ENCODE measurements at places on chromosomes 4 and X.
A peak's percentile ranks its signal among the peaks of the same experiment; 100 is the strongest.

- no peak for DNase-seq
Observed at GRCh38 chrX:13551610-13552009, 17.8 kb upstream of the EGFL6 start.

- DNase-seq = no peak
Observed at GRCh38 chr4:186030795-186031194, 38.2 kb upstream of the TLR3 start.

- no peak for DNase-seq
Observed at GRCh38 chrX:120269373-120270035, 18.9 kb downstream of the ZBTB33 start.

DNA sequence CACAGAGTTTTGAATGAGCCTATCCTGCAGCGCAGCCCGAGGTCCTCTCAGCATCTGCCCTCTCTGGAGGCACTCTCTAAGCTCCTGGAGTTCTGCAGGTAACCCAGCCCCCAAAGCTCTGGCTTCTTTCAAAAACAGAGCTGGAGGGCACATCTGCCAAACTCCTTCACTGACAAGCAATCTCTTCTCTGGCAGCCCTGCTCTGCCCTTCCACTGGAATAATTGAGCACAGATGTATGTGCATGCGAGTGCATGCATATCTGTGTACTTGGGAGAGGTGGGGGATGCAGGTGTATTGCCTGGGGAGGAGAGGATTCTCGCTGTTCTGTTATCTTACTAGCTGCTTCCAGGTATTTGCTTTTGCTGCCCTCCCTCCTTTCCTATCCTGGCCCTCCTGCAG lies 22.2 kb upstream of the PLP1 start:
- no peak for DNase-seq

DNA sequence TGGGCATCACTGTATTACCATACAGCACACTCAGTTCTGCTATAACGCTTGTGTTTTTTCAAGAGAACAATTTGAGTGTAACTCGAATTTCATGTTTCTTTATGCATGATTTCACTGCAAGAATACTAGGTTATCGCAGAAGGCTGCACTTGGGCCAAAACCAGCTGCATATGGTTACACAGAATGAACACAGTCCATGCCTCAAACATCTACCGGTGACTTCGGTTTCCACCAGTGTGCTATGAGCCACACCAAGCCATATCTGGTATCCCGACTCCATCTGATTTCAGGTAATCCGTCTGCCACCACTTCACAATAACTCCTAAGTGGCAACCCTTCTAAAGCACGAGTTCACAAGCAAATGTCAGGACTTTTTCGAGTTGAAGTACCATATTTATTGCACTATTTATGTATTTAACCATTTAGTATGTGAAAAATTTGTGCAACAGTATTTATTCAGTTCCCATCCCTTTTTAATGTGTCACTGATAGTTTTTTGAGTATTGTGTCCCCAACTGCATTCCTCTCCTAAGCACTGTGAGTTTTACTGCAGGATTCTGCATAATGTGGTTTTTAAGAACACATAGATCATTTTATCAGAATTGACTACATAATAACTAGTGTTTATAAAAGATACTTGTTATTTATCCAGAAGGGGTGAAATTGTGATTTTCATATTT lies 111.8 kb downstream of the APBB2 start:
- no peak for DNase-seq

DNA sequence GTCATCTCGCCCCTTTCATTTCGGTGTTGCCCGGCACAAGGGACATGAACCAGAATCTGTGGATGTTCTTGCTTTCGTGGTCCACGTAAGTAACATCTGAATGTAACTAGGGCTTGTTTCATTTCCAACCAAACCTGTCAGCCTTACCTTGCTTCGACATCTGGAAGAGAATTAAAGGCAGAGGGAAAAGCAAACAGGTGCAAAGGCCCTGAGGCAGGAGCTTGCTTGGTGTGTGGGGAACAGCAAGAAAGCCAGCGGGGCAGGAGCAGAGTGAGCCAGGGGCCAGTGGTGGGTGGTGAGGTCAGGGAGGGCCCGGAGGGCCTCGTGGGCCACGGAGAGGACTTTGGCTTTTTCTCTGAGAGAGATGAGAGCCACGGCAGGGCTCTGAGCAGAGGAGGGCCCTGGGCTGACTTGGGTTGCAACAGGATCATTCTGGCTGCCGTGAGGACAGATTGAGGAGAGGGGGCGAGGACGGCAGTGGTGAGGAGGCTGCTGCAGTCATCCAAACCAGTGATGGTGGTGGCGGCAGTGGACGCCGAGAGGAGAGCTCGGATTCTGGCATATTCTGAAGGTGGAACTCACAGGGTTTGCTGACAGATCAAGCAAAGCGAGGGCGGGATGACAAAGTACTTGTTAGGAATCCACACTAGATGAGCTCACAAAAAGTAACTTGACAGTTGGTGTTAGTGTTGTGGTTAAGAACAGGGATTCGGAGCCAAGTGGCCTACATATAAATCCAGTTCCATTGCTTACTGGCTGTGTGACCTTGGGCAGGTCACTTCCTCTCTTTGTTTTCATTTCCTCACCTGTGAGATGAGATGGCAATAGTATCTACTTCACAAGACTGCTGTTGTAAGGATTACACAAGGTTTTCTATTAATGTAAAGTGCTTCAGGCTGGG lies 6.8 kb upstream of the WDR13 start:
- DNase-seq = no peak

DNA sequence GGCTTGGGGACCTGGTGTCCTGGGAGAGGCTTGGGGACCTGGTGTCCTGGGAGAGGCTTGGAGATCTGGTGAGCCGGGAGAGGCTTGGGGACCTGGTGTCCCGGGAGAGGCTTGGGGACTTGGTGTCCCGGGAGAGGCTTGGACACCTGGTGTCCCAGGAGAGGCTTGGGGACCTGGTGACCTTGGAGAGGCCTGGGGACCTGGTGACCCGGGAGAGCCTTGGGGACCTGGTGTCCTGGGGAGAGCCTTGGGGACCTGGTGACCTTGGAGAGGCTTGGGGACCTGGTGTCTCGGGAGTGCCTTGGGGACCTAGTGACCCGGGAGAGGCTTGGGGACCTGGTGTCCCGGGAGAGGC lies 12.6 kb downstream of the SHOX start:
- DNase-seq = peak; percentile 27

DNA sequence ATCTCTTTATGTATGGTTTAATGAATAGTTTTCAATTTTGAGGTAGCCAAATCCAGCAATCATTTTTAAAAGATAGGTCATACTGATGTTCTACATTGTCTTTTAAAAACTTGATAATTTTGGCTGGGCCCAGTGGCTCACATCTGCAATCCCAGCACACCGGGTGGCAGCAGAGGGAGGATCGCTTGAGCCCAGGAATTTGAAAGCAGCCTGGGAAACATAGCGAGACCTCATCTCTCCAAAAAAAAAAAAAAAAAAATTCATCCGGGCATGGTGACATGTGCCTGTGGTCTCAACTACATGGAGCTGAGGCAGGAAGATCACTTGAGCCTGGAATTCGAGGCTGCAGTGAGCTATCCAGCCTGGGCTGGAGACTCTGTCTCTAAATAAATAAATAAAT lies 419.8 kb downstream of the GALNTL6 start:
- DNase-seq = no peak

DNA sequence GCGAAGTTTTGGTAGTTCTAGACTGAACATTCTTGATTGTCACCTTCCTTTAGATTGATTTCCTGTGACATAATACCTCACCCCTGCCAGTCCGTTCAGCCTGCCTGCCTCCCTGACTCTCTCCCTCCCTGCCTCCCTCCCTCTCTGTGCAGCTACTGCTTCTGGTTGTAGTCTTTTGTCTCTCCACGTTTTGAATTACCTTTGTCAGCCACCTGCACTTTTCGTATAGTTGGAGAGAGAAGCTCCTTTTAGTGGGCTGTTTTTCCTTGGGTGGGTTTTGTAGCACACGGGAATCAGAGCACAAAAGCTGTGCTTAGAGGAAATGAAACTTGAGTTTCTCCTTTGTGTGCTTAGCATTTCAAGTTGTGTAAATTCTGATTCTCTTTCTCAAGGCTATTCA lies 32.6 kb upstream of the MSMO1 start:
- no peak for DNase-seq

All from femur (tissue), 1 donor.